Activated CD4-positive, alpha-beta T cell treated with anti-CD3 and anti-CD28 coated beads, Interleukin-2, amount 10 ng/mL, durations not matched to agents 7 days and 5 days (primary cell): ENCODE measurements at places on chromosomes 2 and 18.

GRCh38 chr2:238649936-238650518, 197.9 kb upstream of the TWIST2 start:
- no peak for DNase-seq

GRCh38 chr2:127105656-127106456, 1.1 kb downstream of the BIN1 start:
- DNase-seq, result no peak

DNA sequence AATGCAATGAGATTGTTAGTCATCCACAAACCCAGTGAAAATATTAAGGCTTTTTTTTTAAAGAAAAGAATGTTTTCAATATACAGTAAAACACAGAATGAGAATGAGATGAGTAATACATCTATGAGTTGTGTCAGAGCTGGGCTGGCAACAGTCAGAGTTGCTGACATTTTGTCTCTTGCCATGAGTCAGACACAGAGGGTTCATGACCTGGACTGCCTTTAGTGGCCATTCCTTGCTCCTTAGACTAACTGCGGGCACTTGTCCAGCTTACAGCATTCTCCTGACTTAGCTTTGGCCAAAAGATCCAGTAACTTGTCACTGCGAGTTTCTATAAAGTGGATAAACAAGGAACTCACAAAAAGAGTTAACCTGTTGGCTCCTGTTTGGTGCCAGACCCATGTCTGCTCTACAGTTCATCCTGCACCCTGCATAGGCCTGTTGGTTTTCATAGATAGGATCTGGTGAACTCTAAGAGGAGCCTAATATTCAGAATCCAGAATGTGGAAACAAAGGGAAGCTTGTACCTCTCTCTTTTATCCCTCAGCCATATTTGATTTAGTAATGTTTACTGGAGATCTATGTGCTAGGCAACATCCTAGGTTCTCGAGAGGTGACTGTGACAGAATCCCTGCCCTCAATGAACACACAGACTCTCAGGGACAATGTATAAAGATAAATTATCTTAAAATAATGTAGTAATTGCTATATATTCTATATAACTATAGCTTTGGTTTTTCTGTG, 391.5 kb upstream of the VWC2L start:
- no peak for DNase-seq

GRCh38 chr2:120013597-120014223, 833 bp downstream of the EPB41L5 start:
- DNase-seq, result no peak

DNA sequence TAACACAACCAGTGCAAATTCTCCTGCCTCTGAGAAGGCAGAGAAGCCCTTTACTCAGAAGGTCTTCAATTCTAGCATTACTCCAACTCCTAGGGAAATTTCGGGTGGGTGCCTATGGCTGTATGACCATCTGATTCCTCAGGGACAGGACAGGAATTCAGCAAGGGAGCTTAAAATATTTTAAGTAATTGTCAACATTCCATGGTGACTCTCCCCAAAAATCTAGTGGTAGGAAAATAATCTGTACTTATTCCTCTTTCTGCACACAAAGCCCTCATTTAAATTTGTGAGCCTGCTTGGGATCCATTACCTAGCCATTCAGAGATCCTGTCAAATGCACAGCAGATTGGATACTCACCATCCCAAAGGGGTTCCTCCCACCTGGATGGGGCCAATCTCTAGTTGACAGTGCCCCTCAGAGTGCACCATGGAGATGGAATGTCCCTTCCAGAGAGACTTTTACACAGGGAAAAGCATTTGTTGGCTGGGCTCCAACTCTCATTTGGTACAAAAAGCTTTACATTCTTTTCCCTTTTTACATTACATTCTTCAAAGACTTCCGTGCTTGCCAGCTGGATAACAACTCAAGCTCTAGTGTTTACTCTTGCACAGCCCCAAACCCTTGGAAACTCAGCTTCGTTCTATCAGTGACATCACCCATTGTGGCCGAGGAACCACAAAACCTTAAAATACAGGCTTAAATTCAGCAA, 3.1 kb upstream of the TMEM150A start:
- DNase-seq, result no peak

- peak; percentile 36 for DNase-seq
Measured at GRCh38 chr2:15588329-15588919, 3.2 kb upstream of the DDX1 start.

GRCh38 chr2:75336451-75336850, 137.1 kb upstream of the TACR1 start:
- DNase-seq, result no peak

DNA sequence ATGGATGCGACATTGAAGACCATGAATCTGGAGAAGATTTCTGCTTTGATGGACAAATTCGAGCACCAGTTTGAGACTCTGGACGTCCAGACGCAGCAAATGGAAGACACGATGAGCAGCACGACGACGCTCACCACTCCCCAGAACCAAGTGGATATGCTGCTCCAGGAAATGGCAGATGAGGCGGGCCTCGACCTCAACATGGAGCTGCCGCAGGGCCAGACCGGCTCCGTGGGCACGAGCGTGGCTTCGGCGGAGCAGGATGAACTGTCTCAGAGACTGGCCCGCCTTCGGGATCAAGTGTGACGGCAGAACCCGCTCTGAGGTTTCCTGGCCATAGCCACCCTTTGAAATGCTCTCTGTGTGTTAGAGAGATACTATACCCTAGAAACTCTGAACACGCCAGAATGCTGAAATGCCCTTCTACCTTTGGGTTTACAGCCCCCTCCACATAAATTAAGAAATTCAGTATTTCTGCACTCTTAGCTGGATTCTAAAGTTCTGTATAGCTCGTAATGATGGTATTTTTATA, 659 bp downstream of the CHMP1B start:
- peak; percentile 65 for DNase-seq

GRCh38 chr2:74146929-74147726, 584 bp downstream of the BOLA3 start:
- DNase-seq, result no peak

- no peak for DNase-seq
Measured at GRCh38 chr2:235520787-235521186, 26.9 kb downstream of the AGAP1 start.

DNA sequence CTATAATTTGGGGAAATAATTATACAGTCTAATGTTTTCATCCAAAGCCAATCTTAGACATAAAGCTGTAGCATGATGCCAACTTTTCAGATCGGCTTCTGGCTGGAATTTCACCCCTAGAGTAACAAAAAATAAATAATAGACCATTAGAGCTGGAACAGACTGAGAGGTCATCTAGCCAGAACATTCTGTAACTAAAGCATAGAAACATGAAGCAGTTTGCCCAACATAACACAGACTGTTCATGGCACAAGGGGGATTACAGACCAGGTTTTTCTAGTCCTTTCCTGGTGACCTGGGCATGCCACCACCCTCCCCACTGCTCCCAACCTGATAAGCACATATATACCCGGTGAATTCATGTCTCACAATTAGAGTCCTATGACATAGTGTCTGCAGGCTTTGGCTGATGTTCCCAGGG, 116.4 kb upstream of the PPP1CB start:
- no peak for DNase-seq

- DNase-seq, result no peak
Measured at GRCh38 chr2:137570484-137570883, 393.8 kb upstream of the HNMT start.

DNA sequence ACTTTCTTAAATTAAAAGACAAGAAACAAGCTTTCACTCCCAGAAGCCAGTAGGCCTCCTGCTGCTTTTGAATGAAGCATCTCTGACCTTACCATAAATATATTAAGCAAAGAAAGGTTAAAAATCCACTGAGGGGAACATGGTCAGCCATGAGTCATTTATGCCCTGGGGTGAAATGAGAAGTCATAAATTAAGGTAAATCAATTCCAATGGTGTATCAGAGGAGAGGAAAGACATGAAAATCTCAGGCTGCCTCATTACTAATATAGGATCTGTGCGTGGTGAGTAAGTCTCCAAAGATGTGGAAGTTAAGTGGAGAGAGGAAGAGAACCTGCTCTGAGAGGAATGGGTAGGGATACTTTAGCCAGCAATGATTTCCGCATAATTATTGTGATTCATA, 292.3 kb upstream of the CHAC2 start:
- DNase-seq, result no peak

GRCh38 chr2:157181234-157181633, 76.3 kb upstream of the GALNT5 start:
- no peak for DNase-seq

DNA sequence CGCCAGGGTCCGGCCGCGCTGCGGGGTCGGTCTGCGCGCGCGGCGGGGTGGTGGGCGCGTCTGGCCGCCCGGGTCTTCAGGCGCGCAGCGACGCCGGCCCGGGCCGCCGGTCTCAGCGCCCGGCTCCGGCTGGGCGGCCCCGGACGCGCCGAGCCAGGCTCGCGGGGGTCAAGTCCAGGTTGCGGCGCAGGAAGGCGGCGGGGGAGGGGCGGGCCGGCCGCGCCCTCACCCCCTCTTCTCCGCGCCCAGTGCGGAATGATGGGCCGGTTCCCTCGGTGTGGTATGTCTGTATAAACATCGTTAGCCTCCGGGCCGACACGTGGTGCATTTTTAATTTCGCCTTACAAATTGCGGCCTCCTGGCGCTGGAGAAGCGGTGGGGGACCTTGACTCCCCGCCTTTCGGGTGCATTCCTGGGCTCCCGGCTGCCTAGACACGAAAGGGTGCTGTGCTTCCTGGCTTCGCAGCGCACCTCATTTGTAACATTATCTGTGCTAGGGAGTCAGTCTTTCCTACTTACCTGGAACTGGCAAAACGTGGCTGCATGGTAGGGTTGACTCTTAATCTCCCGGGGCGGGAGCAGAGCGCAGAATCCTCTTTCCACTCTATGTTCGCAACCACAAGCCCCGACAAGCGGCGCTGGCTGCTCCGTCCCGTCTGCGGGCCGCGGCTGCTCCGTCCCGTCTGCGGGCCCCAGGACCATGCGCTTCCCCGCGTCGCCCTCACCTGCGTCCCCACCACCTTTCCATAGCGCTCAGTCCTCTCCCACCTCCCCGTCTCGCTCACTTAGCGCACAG, 69.0 kb downstream of the CTAGE1 start:
- no peak for DNase-seq

DNA sequence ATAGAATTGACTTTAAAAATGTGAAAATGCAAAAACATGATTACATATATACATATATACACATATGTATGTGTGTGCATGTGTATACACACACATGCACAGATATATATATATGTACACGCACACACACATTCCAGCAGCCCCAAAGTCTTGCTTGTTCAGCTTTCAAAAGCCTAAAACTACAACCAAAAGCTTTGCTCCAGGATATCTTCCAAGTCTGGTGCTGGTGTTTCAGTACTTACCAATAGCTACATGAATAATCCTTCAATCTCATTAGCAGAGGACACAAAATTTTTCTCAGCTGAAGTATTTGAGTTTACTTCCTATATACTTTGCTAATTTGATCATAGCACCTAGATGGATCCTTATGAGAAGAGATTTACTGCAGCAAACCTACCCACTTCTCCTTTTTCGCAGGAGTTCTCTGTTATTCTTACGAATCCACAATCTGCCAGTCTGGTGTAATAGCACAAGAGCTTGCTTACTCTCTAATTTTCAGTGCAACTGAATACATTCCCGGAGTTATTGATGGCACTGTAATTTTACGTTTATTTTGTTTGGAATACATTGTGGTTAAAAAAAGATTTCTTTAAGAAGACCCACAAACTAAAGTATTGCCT, 553.3 kb downstream of the ARHGAP15 start:
- no peak for DNase-seq

- DNase-seq, result no peak
Measured at GRCh38 chr2:191049728-191050639, 36.0 kb upstream of the STAT1 start.

- DNase-seq, result peak; percentile 47
Measured at GRCh38 chr2:73987109-73987947, 2.6 kb downstream of the TET3 start.

- peak; percentile 46 for DNase-seq
Measured at GRCh38 chr2:237696461-237696860, 69.1 kb downstream of the LRRFIP1 start.

DNA sequence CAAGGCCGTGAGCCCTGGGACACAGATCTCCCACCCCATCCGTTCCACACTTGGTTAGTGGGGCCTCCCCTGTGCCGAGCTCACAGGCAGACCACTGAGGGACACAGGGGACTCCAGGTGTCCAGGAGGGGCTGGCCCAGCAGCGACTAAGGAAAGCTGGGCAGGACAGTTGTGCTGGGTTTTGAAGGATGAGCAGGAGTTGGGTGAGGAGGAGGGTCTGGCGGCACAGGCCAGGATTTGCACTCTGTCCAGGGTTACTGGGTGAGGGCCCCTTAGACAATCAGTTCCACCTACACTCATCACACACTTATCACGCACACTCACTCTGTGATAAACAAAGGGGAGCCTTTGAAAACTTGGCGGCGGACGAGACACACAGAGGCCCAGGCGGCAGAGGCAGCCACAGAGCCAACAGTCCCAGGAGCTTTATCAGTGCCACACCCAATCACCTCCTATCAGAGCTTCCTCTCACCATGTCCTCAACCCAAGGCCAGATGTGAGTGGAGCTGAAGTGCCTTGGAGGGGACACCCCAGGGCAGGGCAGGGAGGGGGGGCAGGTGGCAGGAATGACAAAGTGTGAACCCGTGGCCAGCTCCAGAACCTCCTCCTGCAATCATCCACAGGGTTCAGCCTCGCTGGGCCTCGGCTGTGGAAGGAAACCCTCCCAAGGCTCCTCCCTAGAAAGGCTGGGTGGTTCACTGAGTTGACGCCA, 26.6 kb downstream of the BIN1 start:
- peak; percentile 56 for DNase-seq

DNA sequence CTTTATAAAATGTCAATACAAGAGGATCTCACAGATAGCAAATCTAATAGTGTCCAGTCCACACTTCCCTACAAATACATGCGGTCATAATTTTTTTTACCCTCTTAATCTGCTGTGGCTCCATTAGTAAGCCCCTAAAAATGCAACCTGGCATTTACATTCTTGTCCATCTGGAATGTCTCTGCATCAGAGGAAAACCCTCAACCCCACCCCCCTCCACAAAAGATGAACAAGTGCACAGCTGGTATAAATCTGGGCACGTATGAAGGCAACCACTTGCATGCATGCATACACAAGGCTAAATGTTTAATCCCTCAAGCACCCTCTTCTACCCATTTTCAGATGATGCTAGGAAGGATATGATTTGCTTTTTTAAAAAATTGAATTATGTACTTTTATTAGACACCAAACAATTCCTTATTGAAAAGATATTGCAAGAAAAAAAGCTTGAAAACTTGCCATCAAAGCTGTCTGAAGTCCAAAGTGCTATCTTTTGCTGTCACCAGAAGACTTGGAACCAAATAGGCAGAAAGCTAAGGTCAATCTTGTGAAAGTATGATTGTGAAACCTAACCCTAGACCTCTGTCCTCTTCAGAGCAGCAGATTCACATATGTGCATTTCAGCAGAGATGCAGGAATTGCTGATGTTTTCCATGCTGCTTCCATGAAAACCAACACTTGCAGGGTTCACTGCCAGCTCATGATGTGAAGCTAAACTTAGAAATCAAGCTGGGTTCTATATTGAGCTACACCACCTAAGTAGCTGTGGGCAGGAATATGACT, 39.0 kb downstream of the IRS1 start:
- DNase-seq, result no peak
